GM19239 (cell line): ENCODE measurements at places on chromosomes 5 and 9.
A peak's percentile ranks its signal among the peaks of the same experiment; 100 is the strongest.

DNA sequence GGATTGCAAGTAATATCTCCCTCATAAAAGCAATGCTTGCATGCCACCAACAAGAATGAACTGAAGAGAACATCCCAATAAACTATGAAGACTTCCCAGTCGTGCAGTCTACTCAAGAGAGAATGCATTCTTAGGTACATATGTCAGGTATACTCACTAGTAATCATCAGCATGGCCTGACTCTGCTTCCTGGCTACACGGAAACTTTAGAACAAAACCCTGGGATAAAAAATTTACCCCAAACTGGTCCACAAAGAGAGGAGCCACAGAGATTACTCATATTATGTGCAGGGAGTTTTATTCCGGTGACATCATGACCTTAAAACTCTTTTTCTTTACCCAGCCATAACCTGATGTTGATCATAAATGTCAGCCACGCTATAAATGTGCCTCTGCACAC, 57.5 kb upstream of the PAPPA start:
- no peak for DNase-seq

DNA sequence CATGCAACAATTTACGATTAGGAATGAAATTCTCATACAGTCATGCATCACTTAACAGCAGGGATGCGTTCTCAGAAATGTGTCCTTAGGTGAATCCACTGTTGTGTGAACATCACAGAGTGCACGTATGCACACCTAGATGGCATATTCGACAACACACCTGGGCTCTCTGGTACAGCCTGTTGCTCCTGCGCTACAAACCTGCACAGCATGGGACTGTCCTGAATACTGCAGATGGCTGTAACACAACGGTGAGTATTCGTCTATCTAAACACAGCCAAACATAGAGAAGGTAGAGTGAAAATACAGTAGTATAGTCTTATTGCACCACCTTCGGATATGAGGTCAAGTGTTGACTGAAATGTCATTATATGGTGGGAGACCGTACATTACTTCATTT, 44.0 kb upstream of the LCP2 start:
- DNase-seq = no peak

- no peak for DNase-seq
These were observed 65.4 kb downstream of the TSPAN17 start for GRCh38 chr5:176712546-176713304.

GRCh38 chr5:138051441-138052296, 18.8 kb upstream of the FAM13B start:
- DNase-seq = no peak

DNA sequence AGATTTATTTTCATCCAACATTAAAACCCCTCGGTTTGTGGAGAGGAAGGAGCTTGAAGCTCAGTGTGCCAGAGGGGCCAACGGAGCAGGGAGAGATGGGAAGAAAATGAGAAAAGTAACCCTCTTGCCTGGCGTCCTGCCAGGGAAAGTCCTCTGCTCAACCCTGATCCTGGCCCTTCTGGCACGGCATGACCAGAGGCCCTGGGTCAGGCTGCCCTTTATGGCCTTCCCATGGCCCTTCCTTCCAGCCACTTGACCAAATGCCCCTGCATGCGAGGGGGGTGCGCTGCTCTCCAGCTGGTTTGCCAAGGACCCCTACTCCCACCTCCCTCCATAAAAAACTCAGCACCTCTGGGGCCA, 43.8 kb downstream of the SPRY4 start:
- DNase-seq = no peak

DNA sequence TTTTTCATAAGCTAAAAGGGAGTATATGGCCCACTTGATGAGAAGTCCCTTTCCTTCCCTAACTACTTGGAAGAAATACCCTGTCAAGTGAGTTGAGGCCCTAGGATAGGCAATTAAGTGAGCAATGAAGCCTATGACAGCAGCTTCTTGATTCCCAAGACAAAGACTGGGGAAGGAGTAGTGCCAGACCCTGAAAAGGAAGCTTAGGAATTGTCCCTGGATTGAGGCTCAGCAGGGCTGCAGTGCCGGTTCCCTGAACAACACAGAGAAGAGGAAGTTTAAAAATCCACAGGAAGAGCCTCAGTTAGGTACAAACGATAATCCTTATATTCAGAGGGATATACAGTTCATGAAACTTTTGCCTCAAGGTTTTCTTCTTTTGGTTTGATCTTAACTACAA, 61.8 kb upstream of the RAD23B start:
- no peak for DNase-seq

GRCh38 chr5:113202746-113203716, 226.4 kb downstream of the DCP2 start:
- DNase-seq = no peak

DNA sequence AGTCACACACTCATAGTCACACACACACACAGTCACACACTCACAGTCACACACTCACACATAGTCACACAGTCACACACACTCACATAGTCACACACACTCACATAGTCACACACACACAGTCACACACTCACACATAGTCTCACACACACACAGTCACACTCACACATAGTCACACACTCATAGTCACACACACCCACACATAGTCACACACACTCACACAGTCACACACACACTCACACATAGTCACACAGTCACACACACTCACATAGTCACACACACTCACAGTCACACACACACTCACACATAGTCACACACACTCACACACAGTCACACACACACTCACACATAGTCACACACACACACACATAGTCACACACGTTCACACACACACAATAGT, 4.1 kb downstream of the OLFM1 start:
- no peak for DNase-seq

GRCh38 chr9:129208207-129209032, 30.4 kb upstream of the IER5L start:
- DNase-seq = no peak

DNA sequence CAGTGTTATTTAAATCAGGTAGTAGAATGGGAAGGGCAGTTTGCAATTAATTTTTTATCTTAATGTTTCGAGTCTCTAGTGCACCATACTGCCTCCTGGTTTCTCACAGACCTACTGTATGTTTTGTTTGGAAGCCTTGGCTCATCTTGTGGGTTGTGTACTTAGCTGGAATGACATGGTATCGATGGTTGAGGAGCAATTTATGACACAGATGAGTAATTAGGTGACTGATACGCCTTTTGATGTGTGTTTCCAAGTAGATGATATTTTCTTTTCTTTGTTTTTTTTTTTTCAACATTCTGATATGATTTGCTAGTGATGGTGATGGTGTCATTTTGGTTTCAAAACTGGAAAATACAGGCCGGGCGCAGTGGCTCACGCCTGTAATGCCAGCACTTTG, 16.1 kb downstream of the BASP1 start:
- no peak for DNase-seq

DNA sequence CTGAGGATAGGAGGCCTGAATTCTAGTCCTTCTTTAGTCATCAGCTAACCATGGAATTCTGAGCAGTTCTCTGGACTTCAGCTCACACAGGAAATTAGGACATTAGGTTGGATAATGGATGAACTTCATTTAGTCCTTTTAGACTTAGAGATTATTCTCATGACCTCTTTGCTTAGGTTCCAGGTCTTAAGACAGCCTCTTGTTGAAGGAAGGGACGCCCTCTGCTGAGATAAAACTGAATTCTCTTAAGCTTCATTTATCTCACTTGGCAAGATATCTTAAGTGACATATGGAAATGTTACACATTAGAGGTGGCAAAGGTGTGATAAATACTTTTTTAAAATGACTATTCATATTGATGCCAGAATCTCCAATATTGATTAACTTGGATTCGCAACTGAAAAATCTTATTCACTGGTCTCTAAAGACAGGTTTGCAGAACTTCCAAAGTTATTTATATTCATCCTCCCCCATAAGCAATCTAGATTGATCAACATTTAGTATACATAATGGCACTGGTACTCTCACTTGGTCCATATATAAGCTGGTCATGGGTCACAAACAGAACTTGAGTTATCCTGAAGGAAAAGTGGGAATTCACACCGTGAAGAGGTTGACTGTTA, 16.9 kb upstream of the ZNF366 start:
- DNase-seq = peak; percentile 27

- no peak for DNase-seq
These were observed 17.2 kb upstream of the RGS3 start for GRCh38 chr9:113446323-113446740.

DNA sequence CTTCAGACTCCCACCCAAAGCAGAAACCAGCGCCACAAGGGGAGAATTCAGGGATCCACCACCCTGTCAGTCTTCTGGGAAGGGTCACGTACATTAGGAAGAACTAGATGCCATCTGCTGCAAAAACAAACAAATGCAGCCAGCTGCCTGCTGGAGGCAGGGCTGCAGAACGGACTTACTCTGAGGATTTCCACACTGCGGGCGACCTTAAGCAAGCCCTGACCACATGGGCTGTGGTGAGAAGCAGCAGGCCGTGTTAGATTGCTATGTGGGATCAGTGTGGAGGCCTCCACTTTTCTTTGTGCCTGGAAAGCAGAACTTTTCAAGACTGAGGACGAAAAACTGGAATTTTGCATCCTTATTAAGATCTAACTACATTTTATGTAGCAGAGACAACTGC, 13.4 kb upstream of the LTC4S start:
- DNase-seq = no peak

DNA sequence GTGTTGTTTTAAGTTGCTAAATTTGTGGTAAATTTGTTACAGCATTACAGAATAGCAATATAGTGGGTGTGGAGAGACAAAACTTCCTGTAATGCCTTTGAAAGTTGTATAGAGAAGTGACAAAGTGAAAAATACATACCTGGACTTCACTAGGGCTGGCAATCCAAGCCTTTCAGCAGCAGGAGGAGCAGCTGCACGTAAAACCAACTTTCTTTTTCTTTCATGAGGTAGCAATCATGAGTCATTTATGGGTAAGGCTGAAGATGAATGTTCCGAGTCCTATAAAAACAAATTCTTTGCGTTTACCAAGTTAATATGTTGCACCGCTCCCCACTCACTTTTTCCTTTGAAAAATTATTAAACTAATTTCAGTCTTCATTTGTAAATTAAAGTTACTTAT, 1138.2 kb downstream of the TAF11L14 start:
- no peak for DNase-seq

DNA sequence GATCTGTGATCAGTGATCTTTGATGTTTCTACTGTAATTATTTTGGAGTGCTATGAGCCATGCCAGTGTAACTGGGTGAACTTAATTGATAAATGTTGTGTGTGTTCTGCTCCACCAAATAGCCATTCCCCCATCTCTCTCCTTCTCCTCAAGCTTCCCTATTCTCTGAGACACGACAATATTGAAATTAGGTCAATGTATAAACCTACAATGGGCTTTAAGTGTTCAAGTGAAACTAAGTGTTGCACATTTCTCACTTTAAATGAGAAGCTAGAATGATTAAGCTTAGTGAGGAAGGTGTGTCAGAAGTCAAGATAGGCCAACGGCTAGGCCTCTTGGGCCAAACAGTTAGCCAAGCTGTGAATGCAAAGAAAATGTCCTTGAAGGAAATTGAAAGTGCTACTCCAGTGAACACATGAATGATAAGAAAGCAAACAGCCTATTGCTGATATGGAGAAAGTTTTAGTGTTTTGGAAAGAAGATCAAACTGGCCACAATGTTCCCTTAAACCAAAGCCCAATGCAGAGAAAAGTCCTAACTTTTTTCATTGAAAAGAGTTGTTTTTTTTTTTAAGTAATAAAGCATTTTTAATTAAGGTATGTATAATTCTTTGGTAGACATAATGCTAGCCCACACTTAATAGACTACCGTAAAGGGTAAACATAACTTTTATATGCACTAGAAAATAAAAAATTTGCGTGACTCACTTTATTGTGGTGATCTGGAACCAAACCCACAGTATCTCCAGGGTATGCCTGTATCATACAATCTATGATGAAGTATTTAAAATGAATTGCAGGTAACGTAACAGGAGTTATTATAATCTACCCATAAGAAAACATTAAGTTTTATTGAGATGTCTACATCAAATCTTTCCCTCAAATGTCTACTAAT, 42.5 kb upstream of the ALDH1A1 start:
- DNase-seq = no peak

GRCh38 chr5:75460942-75461610, 50.4 kb downstream of the CERT1 start:
- DNase-seq = peak; percentile 4

DNA sequence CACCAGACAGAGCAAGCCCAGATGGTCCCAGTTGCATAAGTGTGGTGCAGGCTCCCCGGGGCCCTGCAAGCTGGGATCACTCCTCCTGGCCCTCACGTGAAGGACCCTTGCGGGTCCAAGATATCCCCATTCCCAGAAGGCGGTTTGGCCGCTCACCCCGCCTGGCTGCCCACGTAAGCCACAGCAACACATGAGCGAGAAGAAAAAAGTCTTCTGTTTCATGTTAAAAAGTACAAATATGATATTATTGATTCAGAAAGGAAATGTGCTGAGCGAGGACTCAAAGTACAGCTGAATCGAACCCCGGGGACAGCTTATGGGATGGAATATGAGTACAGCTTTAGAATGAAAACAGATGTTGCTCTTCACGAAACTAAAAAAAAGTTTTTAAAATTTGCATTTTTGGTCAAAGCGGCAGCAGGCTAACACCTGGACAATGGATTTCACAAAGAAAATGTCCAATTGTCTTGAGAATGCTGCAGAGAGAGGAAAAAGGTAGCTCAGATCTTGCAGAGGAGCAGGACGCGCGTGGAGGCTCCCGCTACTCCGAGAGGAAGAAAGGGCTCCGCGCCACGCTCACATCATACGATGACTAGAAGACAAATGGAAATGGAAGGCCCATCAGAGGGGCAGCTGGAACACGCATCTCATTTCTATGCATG, 427.6 kb downstream of the IRX1 start:
- no peak for DNase-seq

GRCh38 chr9:120394058-120394669, 185.8 kb downstream of the CDK5RAP2 start:
- no peak for DNase-seq

DNA sequence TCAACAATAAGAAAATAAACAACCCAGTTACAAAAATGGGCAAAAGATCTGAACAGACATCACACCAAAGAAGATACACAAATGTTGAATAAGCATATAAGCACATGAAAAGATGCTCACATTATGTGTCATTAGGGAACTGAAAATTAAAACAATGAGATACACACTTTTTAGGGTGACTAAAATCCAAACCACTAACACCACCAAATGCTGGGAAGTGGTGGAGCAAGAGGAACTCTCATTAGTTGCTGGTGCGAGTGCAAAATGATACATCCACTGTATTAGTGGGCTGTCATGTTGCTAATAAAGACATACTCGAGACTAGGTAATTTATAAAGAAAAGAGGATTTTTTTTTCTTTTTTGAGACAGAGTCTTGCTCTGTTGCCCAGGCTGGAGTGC, 329.1 kb downstream of the TMEM38B start:
- DNase-seq = no peak

DNA sequence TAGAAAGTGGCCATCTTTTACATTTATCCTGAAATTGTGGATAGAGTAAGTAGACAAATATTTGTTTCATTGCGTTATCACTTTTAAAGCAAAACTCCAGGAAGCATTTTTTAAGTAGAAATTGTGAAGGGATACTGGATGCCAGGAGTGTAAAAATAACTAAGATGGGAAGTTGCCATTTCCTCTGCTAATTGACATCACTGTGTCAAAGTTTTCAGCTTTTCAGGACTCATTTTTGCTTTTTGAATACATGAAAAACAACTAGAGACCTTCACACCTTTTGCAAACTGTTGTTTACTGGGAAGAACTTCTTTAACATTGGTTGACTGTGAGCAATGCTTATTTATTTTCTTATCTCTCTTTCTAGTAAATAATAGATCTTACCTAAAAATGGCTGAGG, 337.5 kb downstream of the NR2F1-AS1 start:
- DNase-seq = no peak

- DNase-seq = no peak
These were observed 7.0 kb downstream of the DOLK start for GRCh38 chr9:128940271-128940921.
